ENCODE measurements at places on chromosomes 1 and 21. TPM values are rescaled to one million over a fixed set of nuclear protein-coding genes. Genes with fewer than 3 reads are reported as not detected.

DNA sequence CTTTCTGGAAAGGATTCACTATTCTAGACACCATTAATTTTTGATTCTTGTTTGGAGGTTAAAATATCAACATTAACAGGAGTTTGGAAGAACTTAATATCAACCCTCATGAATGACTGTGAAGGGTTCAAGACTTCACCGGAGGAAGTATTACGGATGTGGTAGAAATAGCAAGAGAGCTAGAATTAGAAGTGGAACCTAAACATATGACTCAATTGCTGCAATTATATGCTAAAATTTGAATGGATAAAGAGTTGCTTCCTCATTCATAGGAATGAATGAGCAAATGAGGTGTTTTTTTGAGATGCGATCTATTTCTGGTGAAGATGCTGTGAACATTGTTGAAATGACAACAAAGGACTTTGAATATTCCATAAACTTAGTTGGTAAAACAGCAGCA is 77.9 kb upstream of the TNFSF4 start:
- no peak overlapping the region for H3K27ac ChIP-seq
- no peak overlapping the region for H3K4me3 ChIP-seq
- no peaks in the 10 kb centered on the region for H3K4me1 ChIP-seq
- H3K36me3 ChIP-seq: no peaks in the 10 kb centered on the region

DNA sequence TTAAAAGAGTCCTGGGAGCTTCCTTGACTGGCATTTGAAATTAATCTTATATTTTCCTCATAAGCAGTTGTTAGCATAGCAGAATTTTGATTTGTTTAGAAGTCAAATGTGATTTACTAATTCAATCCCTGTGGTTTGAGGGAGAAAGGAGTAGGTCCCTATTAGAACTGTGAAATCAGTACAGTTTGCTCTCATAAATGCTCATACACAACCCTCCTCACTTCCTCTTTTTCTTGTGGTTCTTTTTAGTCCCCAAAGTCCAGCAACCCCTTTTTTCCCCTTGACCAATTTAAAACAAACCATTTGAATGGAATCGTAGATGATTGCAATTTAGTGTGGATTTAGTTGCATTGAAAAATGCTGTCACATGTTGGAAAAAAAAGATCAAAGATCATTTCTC is 9.2 kb upstream of the IFI44 start:
- no peaks in the 10 kb centered on the region for H3K27me3 ChIP-seq
- H3K27ac ChIP-seq: no peak overlapping the region
- no peaks in the 10 kb centered on the region for H3K36me3 ChIP-seq
- no peak for DNase-seq
- no peaks in the 10 kb centered on the region for H3K4me1 ChIP-seq

The KCNA3 gene
- total RNA-seq: 0.08 TPM

- DNase-seq: no peak
- peak overlapping the region; percentile 94 for H3K27ac ChIP-seq
- no peaks in the 10 kb centered on the region for H3K27me3 ChIP-seq
- H3K36me3 ChIP-seq: peaks cover 7% of the 10 kb centered on the region
- peak overlapping the region; percentile 96 for H3K4me3 ChIP-seq
- H3K4me1 ChIP-seq: peaks cover 12% of the 10 kb centered on the region
Measured at GRCh38 chr21:32726839-32727686, 750 bp downstream of the SYNJ1 start.

DNA sequence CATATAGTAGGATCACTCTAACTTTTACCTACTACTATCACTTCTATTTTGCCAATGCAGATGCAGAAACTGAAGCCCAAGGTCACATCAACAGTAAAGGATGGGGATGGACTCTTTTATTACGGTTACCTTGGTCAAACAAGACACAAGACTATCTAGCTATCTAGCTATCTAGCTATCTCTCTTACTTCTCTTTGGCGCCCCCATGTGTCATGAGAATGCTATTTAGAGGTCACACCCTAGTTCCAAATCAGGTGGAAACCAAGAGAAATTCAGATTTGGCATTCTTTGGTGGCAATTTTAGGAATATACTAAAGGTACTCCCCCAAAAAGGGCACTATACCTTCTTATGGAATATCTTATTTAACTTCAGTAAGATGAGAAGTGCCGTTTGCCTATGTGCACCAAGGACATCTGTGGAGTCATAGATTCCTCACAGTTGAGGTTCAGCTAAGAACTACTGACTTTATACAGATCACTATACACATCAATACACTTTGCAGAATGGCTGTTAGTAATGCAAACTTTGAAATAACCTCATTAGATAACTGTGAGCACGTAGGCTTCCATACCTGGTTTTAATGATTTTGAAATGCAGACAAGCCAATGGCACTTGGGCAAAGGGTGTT is 6.7 kb downstream of the ZNF648 start:
- H3K27ac ChIP-seq: no peak overlapping the region
- H3K4me3 ChIP-seq: no peak overlapping the region
- H3K4me1 ChIP-seq: no peaks in the 10 kb centered on the region
- no peaks in the 10 kb centered on the region for H3K36me3 ChIP-seq

DNA sequence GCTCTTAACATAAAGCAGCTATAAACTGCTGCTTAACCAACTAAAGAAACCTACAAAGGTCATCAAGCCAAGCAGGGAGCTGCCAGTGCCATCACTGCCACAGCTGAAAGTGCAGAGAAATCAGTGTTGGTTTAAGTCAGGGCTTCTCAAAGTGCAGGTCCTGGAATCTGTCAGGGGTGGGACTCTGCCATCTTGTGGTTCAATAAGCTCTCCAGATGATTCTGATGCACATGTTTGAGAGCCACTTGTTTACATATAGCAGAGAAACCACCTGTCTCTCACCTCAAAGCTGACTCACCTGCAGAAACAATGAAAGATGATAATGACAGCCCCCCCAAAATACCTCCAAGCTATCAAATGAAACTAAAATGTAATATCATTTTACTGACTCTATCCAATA is 49.3 kb downstream of the SH3GLB1 start:
- H3K27me3 ChIP-seq: no peaks in the 10 kb centered on the region
- no peak for DNase-seq
- no peaks in the 10 kb centered on the region for H3K36me3 ChIP-seq
- peaks cover 16% of the 10 kb centered on the region for H3K4me1 ChIP-seq
- H3K4me3 ChIP-seq: no peak overlapping the region

- H3K36me3 ChIP-seq: no peaks in the 10 kb centered on the region
- no peaks in the 10 kb centered on the region for H3K4me1 ChIP-seq
- DNase-seq: no peak
- H3K27ac ChIP-seq: no peak overlapping the region
- no peaks in the 10 kb centered on the region for H3K27me3 ChIP-seq
Measured at GRCh38 chr1:216997831-216998230, 274.6 kb upstream of the ESRRG start.

GRCh38 chr1:201408834-201409200 is 9.7 kb upstream of the LAD1 start:
- no peak overlapping the region for H3K27ac ChIP-seq
- H3K4me1 ChIP-seq: no peaks in the 10 kb centered on the region
- DNase-seq: no peak
- H3K4me3 ChIP-seq: no peak overlapping the region
- peaks cover 47% of the 10 kb centered on the region for H3K36me3 ChIP-seq

GRCh38 chr1:43279666-43280065 is 5.7 kb downstream of the C1orf210 start:
- H3K27ac ChIP-seq: no peak overlapping the region
- no peak for DNase-seq
- no peaks in the 10 kb centered on the region for H3K4me1 ChIP-seq
- no peak overlapping the region for H3K4me3 ChIP-seq
- no peaks in the 10 kb centered on the region for H3K27me3 ChIP-seq

DNA sequence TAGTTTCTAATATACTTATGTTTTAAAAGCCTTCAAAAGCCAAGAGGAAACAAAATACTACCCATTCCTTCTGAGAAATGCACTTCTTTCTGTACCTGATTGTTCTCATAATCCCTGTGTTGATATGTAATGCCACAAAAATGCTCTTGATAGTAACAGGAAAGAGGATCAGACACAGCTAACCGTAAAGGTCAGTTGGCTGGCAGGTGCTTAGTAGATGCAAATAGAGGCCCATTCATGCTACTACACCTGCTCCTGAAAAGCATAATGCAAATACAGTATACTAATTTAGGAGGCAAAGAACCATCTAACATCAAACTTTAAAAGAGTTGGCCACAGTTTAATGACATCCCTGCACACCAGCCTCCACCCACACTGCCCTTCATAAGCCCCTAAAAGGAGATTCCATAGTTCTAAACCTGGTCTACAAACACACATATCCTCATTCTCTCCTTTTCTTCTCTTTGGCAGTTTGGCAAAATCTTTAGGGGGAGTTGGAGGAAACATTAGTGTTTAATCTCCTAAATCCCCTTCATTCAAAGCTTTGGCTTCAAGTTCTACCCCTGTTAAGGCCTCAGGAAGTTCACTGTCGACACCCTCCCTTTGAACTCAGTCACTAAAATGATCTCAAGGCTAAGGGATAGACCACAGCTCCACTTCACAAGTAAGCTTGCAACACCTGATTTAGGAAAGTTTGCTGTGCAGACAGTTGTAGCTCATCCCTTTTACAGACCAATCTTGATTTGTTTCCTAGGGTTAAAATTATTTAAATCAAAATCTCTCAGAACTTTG is 2.9 kb upstream of the CD46 start:
- H3K27me3 ChIP-seq: no peaks in the 10 kb centered on the region
- no peak overlapping the region for H3K27ac ChIP-seq
- peaks cover 19% of the 10 kb centered on the region for H3K4me1 ChIP-seq
- no peaks in the 10 kb centered on the region for H3K36me3 ChIP-seq
- H3K4me3 ChIP-seq: no peak overlapping the region

GRCh38 chr1:11124965-11125364 is 25.3 kb upstream of the EXOSC10 start:
- H3K4me3 ChIP-seq: no peak overlapping the region
- H3K36me3 ChIP-seq: peaks cover 9% of the 10 kb centered on the region
- no peak overlapping the region for H3K27ac ChIP-seq
- H3K4me1 ChIP-seq: no peaks in the 10 kb centered on the region

The PADI1 gene
- total RNA-seq: not detected

GRCh38 chr1:66412704-66413103 is 121.2 kb upstream of the SGIP1 start:
- H3K27ac ChIP-seq: no peak overlapping the region
- no peak for DNase-seq
- H3K27me3 ChIP-seq: no peaks in the 10 kb centered on the region
- no peaks in the 10 kb centered on the region for H3K36me3 ChIP-seq
- no peaks in the 10 kb centered on the region for H3K4me1 ChIP-seq
- no peak overlapping the region for H3K4me3 ChIP-seq

GRCh38 chr21:45818276-45818903 is 163.2 kb upstream of the COL6A1 start:
- H3K4me3 ChIP-seq: no peak overlapping the region
- peaks cover 4% of the 10 kb centered on the region for H3K27me3 ChIP-seq
- H3K36me3 ChIP-seq: no peaks in the 10 kb centered on the region
- no peak overlapping the region for H3K27ac ChIP-seq
- H3K4me1 ChIP-seq: no peaks in the 10 kb centered on the region

The PAQR6 gene
- total RNA-seq: 0.32 TPM

The GJC2 gene
- 0.57 TPM for total RNA-seq

- no peaks in the 10 kb centered on the region for H3K36me3 ChIP-seq
- peaks cover 37% of the 10 kb centered on the region for H3K4me1 ChIP-seq
- no peaks in the 10 kb centered on the region for H3K27me3 ChIP-seq
- no peak overlapping the region for H3K4me3 ChIP-seq
- DNase-seq: no peak
- H3K27ac ChIP-seq: peak overlapping the region; percentile 97
Measured at GRCh38 chr21:39086547-39086946, 96.7 kb downstream of the PSMG1 start.

DNA sequence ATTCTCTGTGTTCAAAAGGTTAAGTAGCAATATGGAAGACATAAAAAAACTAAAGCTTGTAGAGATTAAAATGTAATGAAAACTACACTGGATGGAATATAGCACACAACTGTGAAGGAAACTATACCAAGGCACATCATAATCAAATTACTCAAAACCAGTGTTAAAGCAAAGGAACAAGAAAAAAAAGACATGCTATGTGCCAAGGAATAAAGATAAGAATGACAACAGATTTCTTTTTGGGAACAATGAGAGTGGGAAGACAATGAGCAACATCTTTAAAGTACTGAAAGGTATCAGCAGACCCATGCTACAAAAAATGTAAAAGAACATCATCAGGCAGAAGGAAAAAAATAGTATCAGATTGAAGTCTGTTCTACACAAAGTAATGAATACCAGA is 157.8 kb downstream of the VPS13D start:
- H3K27me3 ChIP-seq: no peaks in the 10 kb centered on the region
- H3K4me1 ChIP-seq: no peaks in the 10 kb centered on the region
- no peak overlapping the region for H3K4me3 ChIP-seq

- H3K27me3 ChIP-seq: no peaks in the 10 kb centered on the region
- H3K36me3 ChIP-seq: peaks cover 56% of the 10 kb centered on the region
- peak; percentile 4 for DNase-seq
- H3K4me1 ChIP-seq: no peaks in the 10 kb centered on the region
Measured at GRCh38 chr21:36282568-36283230, 37.3 kb upstream of the MORC3 start.

DNA sequence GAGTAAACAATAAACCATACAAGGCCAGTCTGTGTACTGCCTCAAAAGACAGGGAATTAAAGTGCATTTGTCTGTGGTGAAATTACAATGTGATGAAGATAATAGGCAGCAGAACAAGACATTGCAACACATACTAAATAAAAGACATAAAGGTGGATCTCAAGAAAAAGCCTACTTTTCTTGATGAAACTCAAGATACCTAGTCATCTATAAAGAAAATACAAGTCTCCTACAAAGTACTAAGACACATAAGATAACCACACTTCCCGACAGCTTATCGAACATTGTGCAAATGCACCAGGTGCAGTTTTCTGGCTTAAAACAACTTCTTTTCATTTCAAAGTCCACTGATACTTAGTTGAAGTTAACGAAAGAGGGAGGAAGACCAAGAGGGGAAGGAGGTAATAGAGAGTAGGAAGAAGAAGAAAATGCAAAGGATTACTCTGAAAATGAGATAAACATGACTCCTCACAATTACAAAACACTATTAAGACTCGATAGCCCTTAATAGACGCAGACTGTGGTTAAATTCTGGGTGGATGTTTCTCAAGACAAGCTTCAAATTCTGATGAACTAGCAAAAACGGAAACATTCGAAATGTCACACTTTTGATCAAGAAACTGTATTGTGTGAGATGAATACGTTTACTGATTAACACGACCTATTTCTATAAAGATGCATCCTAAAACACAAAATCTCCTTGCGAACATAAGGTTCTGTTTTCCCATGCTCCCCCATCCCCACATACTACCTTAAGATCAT is 2.0 kb downstream of the HNRNPR start:
- H3K4me3 ChIP-seq: peak overlapping the region; percentile 91
- peaks cover 8% of the 10 kb centered on the region for H3K36me3 ChIP-seq
- H3K27ac ChIP-seq: no peak overlapping the region
